ENCODE measurements at places on chromosomes 7 and 10.

- no peak for DNase-seq
These were observed 162.8 kb upstream of the KCND2 start for GRCh38 chr7:120110169-120110568.

DNA sequence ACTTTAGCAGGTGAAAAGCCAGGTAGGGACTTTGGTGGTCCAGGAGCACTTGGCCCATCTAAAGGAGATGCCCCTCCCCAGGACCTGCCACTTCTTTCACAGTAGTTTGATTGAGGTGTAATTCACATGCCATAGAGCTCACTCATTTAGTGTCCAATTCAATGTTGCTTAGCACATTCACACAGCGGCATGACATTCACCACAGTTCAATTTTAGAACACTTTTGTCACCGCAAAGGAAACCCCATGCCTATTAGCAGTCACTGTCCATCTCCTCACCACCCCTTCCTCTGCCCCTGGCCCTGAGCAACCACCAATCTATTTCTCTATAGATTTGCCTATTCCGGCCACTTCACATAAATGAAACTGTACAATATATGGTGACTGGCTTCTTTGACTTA, 211.6 kb upstream of the ZMIZ1 start:
- DNase-seq = no peak

GRCh38 chr7:111198255-111198654, 107.3 kb downstream of the LRRN3 start:
- DNase-seq = peak; percentile 3

GRCh38 chr10:79184145-79184625, 115.4 kb downstream of the ZMIZ1 start:
- no peak for DNase-seq

- DNase-seq = no peak
These were observed 38.2 kb upstream of the BET1 start for GRCh38 chr7:94042381-94042780.

- DNase-seq = peak; percentile 9
These were observed 46.9 kb downstream of the MINDY3 start for GRCh38 chr10:15813415-15813814.

DNA sequence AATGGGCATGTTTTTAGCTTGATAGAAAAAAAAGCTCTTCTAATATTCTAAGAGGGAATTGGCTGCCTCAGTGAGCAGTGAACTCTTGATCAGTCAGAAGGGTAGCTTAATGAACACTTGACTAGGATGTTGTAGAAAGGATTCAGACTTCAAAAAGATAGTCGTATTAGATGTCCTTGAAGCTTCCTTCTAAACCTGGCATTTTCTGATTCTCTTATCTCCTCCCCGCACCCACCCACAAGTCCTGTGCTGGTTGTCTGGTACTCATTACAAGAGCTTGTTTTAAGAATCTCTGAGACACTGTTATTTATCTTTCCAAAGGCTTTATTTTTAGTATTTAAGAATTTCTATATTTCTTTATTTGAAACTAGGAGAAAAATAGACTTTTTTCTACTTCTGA, 7.4 kb upstream of the SMIM30 start:
- DNase-seq = no peak

- no peak for DNase-seq
These were observed 89.8 kb downstream of the RAB11FIP2 start for GRCh38 chr10:117956972-117957371.

DNA sequence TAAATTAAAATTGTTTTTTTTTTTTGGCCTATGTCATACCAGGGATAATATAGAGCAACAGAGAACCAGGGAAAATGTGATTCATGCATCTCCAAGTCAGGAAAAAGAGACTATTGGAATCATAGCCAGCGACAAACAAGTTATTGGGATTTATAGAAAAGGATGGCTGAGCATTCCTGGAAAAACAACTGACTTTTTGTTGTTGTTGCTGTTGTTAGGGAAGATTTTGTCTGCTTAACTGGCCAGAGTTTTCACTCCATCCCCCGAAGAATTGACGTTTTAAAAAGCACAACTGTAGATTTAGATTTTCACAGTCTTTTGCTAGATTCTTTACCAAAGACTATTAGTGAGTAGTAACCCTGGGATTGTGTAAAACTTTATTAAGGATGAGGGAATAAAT, 112.4 kb downstream of the TBXAS1 start:
- DNase-seq = no peak
